Muscle of leg (tissue), 16 donors: ENCODE measurements at places on chromosomes 3 and 15.

GRCh38 chr15:93278006-93278405 lies 189.0 kb upstream of the RGMA start:
- DNase-seq = peak; percentile 48

- DNase-seq = no peak
These were observed 24.7 kb downstream of the CPN2 start for GRCh38 chr3:194326192-194326967.

- no peak for DNase-seq
These were observed 522.2 kb upstream of the ZNF717 start for GRCh38 chr3:76307556-76307955.

DNA sequence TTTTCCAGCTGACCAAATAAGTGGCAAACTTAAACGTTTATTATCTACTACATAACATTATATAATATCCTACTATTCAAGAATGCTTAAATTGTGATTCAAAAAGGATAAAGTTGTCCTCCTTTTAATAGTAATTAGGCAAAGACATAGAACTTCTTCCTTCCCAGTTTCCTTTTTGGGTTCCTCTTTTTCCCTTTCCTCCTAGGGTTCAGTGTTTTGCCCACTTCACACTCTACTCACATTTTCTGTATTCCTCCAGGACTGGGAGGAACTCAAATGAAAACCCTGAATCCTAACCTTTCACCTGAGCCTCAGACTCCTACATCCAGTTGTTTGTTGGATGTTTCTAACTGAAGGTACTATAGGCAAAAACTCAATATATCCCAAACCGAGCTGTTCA lies 132.5 kb downstream of the PEAK1 start:
- DNase-seq = peak; percentile 16

GRCh38 chr3:53114412-53115074 lies 15.7 kb downstream of the RFT1 start:
- no peak for DNase-seq
